ENCODE measurements at places on chromosomes 5 and 9. TPM values are rescaled to one million over a fixed set of nuclear protein-coding genes. Genes with fewer than 3 reads are reported as not detected.

HK3 gene
- total RNA-seq, result not detected

EEIG1 gene
- total RNA-seq, result 39.5 TPM

EQTN gene
- not detected for total RNA-seq

TYRP1 gene
- 0.14 TPM for total RNA-seq

SPINK4 gene
- not detected for total RNA-seq

RNF183 gene
- not detected for total RNA-seq

TAF11L5 gene
- not detected for total RNA-seq

IL5 gene
- total RNA-seq, result not detected

NEK6 gene
- total RNA-seq, result 50.0 TPM

PIP5K1B gene
- total RNA-seq, result not detected

FCN2 gene
- total RNA-seq, result not detected

TLN1 gene
- 138 TPM for total RNA-seq

C5orf34 gene
- total RNA-seq, result 4.3 TPM

CACFD1 gene
- 5.0 TPM for total RNA-seq

ARHGEF28 gene
- 13.3 TPM for total RNA-seq

PFN3 gene
- not detected for total RNA-seq

GDNF gene
- total RNA-seq, result not detected

SLC34A1 gene
- total RNA-seq, result not detected

PKD2L2 gene
- total RNA-seq, result not detected

FSTL4 gene
- 6.3 TPM for total RNA-seq

MCIDAS gene
- total RNA-seq, result 1.7 TPM

FCHO2 gene
- total RNA-seq, result 14.1 TPM

OBP2B gene
- not detected for total RNA-seq

HRH2 gene
- 0.46 TPM for total RNA-seq

Data from A549 treated with ZK216348 at 1 μM for 4 hours (cell line).